Germinal center (tissue), 1 donor: ENCODE measurements at places on chromosomes 2 and 18.

GRCh38 chr2:3637692-3638455 lies 20.1 kb upstream of the ALLC start:
- no peak for DNase-seq

DNA sequence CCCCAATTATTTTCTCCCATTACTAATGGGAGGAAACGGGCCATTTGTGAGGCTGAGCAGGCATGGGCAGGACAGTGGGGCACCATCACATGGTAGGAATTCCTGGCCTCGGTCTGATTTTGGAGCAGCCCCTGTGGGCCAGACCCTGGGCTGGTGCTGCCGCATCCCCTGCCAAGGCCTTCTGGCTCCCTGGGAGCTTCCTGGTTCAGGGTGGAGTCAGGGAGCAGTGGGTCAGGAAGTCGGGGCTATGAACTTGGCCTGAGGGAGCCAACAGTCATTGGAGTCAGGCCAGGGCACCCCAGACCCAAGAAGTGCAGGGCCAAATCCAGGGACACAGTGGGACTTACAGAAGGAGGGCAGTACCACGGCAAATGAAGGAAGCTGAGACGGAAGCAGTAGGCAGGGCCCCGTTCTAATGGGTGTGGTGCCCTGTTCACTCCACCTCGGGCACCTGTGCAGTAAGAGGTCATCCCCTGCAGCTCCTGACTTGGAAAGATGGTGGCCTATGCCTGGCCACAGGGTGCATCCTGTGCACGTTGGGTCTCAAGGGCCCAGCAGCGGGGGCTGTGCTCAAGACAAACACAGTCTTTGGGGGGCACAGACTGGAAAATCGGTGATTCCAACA lies 328.1 kb downstream of the SMAD2 start:
- no peak for DNase-seq

- DNase-seq, result no peak
Measured at GRCh38 chr2:173126819-173127218, 51.2 kb downstream of the MAP3K20 start.

GRCh38 chr2:97845818-97846217 lies 132.4 kb downstream of the ZAP70 start:
- DNase-seq, result no peak
